ENCODE measurements at places on chromosomes 12 and 14. TPM values are rescaled to one million over a fixed set of nuclear protein-coding genes. Genes with fewer than 3 reads are reported as not detected.

Gene EFS
- 32.4 TPM for total RNA-seq

Gene AICDA
- total RNA-seq = not detected

- H3K4me1 ChIP-seq = no peaks in the 10 kb centered on the region
- no peaks in the 10 kb centered on the region for H3K36me3 ChIP-seq
- H3K4me3 ChIP-seq = no peak overlapping the region
- H3K27ac ChIP-seq = no peak overlapping the region
- no peak for DNase-seq
- no peaks in the 10 kb centered on the region for H3K27me3 ChIP-seq
Measured at GRCh38 chr14:84963518-84963917, 566.4 kb upstream of the FLRT2 start.

- H3K27ac ChIP-seq = no peak overlapping the region
- H3K4me3 ChIP-seq = no peak overlapping the region
- no peaks in the 10 kb centered on the region for H3K36me3 ChIP-seq
- DNase-seq = no peak
- H3K27me3 ChIP-seq = no peaks in the 10 kb centered on the region
Measured at GRCh38 chr12:12620730-12621315, 9.1 kb downstream of the CREBL2 start.

GRCh38 chr14:67166450-67166853 lies 22.8 kb upstream of the GARIN2 start:
- no peaks in the 10 kb centered on the region for H3K4me1 ChIP-seq
- H3K4me3 ChIP-seq = no peak overlapping the region
- DNase-seq = no peak
- no peaks in the 10 kb centered on the region for H3K36me3 ChIP-seq
- H3K27ac ChIP-seq = no peak overlapping the region

GRCh38 chr12:42612231-42612613 lies 22.7 kb upstream of the PRICKLE1 start:
- H3K4me3 ChIP-seq = no peak overlapping the region
- peaks cover 13% of the 10 kb centered on the region for H3K4me1 ChIP-seq
- no peak for DNase-seq
- no peaks in the 10 kb centered on the region for H3K36me3 ChIP-seq

GRCh38 chr12:121831571-121832245 lies 27.0 kb downstream of the HPD start:
- no peak overlapping the region for H3K4me3 ChIP-seq
- no peak overlapping the region for H3K27ac ChIP-seq
- no peak for DNase-seq
- H3K36me3 ChIP-seq = no peaks in the 10 kb centered on the region

DNA sequence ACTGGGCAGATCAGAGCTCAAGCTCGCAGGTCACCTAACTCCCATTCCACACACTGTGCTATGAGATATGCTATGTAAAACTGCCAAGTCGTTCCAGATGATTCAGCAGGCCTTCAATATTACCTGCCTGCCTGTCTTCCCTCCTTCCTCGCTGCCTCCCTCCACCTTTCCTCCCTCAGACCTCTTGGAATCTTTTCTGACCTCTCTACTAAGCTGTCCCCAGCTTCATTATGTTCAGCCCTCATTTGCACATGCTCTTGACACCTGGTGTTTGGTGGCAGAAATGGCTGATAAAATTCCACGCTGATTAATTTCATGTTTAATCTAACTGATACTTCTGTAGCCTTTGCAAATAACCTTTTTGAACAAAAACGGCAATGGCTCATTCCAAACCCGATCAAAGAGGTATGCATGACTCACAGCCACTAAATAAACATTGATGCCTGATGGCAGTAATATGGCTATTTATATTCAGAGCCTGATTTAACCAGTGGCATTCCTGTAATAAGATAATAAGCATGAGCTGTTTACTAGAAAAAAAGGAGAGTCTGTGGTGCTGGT lies 130.8 kb upstream of the EGLN3 start:
- DNase-seq = no peak
- H3K4me3 ChIP-seq = no peak overlapping the region
- no peaks in the 10 kb centered on the region for H3K27me3 ChIP-seq
- no peak overlapping the region for H3K27ac ChIP-seq
